ENCODE measurements at places on chromosomes 3 and 15.

DNA sequence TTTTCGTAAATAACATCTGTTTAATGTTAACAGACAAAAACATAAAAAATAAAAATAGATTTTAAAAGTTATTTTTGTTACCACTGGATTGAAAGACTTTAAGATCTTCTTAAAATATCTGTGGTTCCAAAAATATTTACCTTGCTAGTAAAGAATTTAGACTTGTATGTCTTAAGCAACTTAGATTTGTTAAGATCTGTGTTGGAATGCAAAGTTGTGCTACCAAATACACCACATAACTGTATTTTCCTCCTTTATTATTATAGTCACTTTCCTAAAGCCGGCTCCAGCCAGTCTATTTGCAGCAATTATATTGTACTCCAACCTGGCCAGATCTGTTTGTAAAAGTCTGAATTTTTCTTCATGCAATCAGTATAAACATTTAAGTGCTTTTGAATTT lies 63.7 kb downstream of the SPRED1 start:
- DNase-seq: no peak

DNA sequence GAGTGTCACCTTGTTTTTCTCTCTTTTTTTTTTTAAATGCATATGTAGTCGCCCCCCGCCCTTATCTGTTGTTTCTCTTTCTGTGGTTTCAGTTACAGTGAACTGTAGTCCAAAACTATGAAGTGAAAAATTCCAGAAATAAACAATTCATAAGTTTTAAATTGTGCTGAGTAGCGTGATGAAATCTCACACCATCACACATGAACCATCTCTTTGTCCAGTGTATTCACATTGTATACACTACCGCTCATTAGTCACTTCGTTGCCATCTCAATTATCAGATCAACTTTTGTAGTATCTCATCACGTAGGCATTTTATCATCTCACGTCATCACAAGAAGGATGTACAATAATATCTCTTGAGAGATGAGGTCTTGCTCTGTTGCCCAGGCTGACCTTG lies 62.5 kb upstream of the MLF1 start:
- no peak for DNase-seq

DNA sequence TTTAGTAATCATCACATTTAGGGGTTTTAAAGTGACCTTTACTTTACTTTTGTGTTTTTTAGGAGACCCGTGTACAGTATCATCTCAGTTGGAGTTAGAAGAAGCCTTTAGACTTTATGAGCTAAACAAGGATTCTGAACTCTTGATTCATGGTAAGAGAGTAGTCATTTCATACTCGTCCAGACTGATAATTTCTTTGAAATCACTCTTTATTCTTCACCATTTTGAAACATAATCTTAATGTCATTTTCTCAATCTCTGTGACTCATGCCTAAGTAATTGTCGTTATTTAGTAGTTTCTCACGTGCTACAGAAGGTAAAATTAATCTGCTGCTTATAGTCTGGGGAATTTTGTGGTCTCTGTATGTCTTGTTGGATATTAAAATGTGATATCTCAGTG lies 37.7 kb downstream of the PRKCI start:
- DNase-seq: no peak

- DNase-seq: no peak
Observed at GRCh38 chr15:51299187-51300015, 39.0 kb downstream of the CYP19A1 start.

DNA sequence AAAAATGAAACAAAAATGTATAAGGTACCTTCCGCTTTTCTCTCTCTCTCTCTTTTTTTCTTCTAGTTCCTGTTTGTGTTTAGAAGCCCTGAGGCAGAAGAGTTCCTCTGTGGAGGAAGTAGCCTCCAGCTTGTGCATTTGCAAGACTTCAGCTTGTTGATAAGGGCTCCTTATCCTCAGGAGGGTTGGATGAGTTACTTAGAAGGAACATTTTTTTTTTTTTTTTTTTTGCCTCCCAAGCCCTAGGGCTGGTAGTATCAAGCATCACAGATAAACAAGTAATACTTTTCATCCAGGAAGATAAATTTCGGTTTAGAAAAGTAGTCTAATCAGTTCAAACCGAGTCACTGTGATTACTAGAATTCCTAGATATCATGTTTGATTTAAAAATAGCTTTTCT lies 91.0 kb upstream of the CBLB start:
- DNase-seq: no peak

GRCh38 chr15:33099739-33100138 lies 94.8 kb downstream of the FMN1 start:
- DNase-seq: no peak

DNA sequence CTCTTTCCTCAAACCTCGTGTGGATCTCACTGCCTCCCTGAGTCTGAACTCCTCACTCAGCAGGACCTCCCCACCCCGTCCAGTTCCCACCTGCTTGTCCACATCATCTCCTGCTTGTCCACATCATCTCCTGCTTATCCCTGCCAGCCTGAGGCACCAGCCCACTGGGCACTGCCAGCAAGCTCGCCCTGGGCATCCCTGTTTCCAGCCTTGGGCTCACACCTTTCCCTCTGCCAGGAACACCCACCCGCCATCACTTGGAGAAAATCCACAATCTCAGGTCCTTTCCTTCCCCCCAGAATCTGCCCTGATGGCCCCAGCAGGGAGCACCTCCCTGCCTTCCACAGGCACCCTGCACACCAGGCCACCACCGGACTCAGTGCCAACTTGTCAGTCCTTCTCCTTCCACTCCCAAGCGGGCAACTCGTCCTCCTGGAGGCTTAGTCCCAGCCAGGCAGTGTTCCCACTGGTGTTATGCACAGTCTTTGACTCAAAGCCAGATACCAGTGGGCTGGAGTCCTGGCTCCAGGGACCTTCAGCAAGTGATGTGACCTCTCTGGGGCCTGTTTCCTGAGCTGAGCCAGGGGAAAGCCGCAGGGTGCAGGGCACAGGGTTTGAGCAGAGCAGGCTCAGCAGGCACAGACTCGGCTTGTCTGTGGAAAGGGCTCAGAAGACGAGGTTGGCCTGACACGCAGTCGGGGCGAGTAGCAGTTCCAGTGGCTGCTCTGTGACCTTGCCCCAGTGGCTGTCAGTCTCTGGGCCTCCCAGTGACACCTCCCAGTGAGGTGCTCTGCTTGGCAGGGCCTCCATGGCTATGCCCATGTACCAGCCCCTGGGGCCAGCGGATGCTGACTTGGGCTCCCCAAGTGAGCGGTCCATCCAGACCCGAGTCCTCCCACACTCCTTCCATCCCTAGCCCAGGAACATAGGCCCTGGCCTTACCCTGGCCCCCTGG lies 9.5 kb upstream of the MESP2 start:
- no peak for DNase-seq

DNA sequence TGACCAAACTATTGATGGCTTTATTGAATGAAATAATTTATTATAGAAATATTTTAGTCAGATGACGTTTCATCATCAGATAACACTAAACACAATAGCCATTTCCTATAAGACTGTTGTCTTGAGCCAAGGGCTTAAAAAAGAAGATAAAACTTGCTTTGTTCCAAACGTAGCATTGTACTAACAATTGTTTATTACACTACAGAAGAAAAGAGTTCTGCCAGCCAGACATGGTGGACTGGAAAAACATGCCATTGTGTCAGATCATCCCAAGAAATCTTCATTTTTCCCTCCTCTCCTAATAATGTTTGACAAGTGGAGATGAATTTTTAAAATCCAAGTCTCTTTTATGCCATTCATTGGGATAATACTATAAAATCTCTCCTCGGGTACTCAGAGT lies 203.3 kb downstream of the CDIN1 start:
- no peak for DNase-seq

- DNase-seq: no peak
Observed at GRCh38 chr15:73051391-73051806, 864 bp upstream of the NEO1 start.

DNA sequence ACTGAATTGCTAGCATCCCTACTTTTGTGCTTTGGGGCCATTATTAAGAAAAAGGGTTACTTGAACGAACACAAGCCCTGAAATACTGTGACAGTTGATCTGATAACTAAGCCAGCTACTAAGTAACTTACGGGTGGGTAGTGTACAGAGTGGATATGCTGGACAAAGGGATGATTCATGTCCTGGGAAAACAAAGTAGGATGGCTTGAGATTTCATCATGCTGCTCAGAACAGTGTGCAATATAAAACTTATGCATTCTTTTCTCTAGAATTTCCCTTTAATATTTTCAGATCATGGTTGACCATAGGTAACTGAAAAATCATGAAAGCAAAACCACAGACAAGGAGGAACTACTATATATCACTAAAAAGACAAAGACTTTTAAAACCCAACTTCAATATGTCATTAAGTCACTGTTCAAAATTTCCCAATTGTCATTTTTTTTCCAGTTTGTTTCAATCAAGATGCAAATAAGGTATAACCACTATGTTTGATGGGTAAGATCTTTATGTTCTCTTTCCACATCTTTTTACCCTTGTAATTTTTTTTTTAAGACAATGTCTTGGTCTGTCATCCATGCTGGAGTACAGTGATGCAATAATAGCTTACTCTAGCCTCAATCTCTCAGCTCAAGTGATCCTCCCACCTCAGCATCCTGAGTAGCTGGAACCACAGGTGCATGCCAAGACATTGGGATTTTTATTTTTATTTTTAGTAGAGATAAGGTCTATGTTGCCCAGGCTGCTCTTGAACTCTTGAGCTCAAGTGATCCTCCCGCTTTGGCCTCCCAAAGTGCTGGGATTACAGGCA lies 67.7 kb downstream of the IFT80 start:
- no peak for DNase-seq

All from pancreas (tissue), 10 donors.